Skin of body (tissue), 3 donors: ENCODE measurements at places on chromosomes 11 and 22.

- DNase-seq, result no peak
Measured at GRCh38 chr11:102208835-102209234, 98.6 kb downstream of the YAP1 start.

- DNase-seq, result no peak
Measured at GRCh38 chr11:56545531-56545930, 2.5 kb upstream of the OR5M11 start.

DNA sequence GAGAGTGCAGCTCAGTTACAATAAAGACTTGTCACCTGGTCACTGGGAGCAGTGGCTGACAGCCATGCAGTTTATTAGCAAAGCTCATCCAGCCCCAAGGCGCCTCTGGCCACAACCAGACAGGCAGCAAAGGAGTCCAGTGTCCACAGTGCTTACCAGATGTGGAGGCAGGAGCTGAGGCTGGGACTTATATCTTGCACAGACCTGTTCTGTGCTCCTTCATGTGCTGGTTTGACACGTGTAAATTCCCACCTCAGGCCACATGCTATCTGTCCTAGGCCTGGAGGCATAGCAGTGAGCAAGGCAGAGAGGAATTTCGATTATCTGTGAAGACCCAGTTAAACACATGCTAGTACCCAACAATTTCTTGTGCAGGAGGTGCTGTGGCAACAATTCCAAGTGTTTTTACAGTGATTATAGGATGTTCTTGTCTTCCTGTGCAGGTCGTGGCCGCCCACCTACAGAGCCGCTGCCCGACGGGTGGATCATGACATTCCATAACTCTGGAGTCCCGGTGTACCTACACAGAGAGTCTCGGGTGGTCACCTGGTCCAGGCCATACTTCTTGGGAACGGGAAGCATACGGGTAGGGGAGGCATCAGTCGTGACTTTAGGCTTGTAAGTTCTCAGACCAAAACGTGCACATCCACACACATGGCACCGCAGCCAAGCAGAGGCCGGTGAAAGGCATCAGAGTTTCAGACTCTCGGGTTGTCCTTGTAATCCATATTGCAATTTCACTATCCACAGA, 9.4 kb downstream of the DGCR8 start:
- no peak for DNase-seq

DNA sequence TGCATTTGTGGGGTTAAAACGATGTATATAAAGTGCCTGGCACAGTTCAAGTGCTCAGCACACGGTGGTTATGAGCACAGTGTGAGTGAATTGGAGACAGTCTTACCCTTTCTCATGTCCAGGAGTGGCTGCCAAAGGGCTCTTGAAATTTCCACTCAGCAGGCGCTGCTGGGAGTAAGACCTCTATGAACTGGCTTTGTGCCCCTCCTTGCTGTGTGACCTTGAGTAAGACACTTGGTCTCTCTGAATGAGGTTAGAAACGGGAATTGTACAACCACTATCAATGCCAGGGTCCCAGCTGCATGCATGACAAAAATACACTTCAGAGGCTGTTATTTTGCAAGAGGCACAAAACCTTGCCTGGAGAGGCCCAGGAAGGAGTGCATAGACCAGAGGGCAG, 86.6 kb downstream of the TSPAN18 start:
- no peak for DNase-seq

DNA sequence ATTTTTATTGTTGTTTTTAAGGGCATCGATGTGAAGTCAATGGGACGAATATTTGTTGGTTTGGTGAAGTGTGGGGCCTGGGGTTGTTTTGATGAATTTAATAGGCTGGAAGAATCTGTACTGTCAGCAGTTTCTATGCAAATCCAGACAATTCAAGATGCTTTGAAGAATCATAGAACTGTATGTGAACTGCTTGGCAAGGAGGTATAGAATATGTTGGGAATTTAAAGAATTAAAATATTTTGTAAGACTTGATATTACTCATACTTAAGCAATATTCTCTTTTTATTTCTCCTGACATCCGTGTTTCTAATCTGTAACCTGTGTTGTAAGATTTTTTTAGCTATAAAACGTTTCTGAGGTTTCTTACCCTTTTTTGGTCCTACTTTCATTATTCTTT, 61.6 kb downstream of the DYNC2H1 start:
- DNase-seq, result no peak

DNA sequence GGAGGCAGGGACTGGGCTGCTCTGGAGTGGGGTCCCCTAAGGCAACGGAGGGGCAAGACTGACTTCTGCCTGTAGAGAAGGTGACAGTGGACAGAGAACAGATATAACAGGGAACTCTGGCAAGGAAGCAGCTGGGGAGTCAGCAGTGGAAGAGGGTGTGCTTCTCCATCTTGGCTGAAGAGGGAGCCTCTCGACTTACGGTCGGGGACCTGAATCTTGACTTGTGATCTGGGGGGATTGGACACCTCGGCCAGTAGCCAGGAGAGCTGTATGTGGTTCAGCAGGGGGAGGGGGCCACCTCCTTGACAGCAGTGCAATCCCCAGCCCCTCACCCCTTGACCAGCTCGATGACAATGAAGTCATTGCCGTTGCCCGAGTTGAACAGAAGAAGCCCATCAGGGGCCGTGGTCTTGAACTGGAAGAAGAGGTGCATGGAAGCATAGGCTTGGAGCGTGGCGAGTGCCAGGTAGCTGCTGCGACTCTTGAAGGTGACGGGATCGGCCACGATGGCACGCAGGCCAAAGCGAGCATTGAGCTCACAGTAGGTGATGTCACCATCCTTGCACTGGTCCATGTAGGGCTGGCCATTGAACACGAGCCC, 60.0 kb downstream of the SLC22A12 start:
- no peak for DNase-seq

DNA sequence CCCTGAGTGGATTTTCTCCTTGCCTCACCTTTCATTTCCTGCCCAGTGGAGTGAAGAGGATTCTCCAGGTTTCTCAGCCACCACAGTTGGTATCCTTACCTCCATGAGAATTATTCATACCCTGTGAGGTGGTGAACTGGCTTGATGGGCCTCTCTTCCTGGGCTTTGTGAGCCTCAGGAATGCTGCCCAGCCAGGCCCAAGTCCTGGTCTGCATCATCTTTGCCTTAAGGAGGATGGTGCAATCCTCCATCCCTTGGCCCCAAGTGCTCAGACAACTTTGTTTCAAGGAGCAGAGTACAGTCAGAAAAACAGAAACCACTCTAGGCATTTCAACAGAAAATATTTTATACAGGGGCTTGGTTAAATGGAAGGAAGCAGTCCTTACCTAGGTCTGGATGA, 114.2 kb upstream of the CADM1 start:
- no peak for DNase-seq

GRCh38 chr22:42611051-42611450, 3.6 kb downstream of the POLDIP3 start:
- no peak for DNase-seq

DNA sequence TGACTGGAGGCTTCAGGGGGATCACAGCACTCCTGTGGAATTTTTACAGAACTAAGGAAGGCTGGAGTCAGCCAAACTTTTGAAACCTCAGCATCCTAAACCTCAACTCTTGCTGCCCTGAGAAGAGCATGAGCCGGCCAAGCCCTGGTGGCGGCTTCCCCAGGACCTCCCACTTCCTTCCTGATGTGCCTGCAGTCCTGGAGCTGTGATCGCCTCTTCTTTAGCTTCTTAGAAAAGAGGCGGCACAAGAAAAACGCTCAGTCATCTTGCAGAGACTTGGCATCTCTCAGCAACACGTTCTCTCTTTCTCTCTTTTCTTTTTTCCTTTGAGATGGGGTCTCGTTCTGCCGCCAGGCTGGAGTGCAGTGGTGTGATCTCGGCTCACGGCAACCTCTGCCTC, 40.4 kb upstream of the AMPD3 start:
- no peak for DNase-seq

- no peak for DNase-seq
Measured at GRCh38 chr22:47476231-47476630, 713.8 kb downstream of the TBC1D22A start.

GRCh38 chr11:57499413-57499982, 16.0 kb downstream of the SLC43A1 start:
- peak; percentile 75 for DNase-seq

DNA sequence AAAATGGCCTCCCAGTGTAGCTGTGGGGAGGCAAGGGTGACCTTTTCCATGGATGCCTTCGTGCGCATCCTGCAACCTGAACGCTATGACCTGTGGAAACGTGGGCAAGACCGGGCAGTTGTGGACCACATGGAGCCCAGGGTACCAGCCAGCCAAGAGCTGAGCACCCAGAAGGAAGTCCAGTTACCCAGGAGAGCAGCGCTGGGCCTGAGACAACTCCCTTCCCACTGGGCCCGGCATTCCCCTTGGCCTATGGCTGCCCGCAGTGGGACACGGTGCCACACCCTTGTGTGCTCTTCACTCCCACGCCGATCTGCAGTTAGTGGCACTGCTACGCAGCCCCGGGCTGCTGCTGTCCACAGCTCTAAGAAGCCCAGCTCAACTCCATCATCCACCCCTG, 24.8 kb downstream of the KDM4D start:
- DNase-seq, result no peak

DNA sequence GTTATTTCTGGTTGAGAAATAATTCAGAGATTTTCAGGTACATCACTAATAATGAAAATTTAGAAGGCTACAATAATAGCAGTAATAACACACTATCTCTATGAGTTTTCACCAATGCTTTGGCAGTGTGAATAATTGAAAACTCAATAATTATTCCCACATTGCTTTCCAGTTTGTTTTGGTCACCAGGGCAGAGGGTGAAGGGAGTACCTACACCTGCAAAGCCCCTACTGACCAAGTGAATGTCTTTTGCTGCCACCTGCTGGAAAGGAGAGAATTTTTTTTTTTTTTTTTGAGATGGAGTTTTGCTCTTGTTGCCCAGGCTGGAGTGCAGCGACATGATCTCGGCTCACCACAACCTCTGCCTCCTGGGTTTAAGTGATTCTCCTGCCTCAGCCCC, 3.2 kb downstream of the NELL1 start:
- DNase-seq, result no peak
